Amygdala (tissue), 56 donors: ENCODE measurements at places on chromosomes 16 and 17.
A peak's percentile ranks its signal among the peaks of the same experiment; 100 is the strongest.

DNA sequence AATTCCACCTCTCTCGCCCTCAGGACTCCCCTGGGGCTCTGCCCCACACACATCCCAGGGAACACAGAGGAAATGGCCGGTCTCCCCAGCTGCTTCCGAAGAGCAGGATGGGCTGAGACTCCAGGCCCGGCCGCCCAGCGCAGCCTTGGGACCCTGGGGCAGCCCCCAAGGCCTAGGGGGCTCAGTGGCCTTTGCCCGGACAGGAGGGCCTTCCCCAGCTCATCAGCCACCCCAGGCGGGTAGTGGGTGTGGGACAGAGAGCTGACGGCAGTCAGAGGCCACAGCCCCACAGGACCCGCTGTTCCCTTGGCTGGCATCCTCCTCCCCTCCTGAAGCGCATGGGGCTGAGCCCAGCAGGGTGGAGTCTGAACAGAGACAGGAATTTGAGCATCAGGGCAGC, 6.2 kb upstream of the CBFA2T3 start:
- DNase-seq: no peak

- DNase-seq: no peak
Measured at GRCh38 chr17:79987187-79987934, 48.3 kb downstream of the TBC1D16 start.

- DNase-seq: no peak
Measured at GRCh38 chr16:75459691-75460090, 4.8 kb downstream of the TMEM170A start.

DNA sequence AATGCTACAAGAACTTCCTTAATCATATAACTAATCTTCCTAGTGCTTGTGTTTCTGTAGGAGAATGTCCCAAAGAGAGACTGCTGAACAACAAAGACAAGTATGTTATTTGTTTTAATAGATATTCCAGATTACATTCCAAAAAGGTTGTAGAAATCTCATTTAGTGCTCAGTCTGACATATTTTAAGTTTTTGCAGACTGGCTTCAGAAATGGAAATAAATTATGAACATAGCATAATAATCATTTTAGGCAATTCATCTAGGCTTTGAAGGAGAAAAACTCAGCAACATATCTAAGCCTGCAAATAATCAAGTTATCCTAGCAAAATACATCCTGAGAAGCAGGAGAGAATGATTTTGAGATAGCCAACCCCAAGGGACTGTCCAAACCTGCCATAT, 171.6 kb upstream of the CDH5 start:
- DNase-seq: no peak

GRCh38 chr16:23055481-23055880, 93.8 kb downstream of the USP31 start:
- DNase-seq: no peak

GRCh38 chr16:79229361-79229760, 371.2 kb downstream of the MAF start:
- no peak for DNase-seq

GRCh38 chr16:1654505-1655268, 23.4 kb upstream of the JPT2 start:
- DNase-seq: no peak

GRCh38 chr16:47476654-47477345, 15.7 kb downstream of the PHKB start:
- DNase-seq: no peak

- no peak for DNase-seq
Measured at GRCh38 chr16:53948326-53948725, 244.4 kb downstream of the FTO start.

DNA sequence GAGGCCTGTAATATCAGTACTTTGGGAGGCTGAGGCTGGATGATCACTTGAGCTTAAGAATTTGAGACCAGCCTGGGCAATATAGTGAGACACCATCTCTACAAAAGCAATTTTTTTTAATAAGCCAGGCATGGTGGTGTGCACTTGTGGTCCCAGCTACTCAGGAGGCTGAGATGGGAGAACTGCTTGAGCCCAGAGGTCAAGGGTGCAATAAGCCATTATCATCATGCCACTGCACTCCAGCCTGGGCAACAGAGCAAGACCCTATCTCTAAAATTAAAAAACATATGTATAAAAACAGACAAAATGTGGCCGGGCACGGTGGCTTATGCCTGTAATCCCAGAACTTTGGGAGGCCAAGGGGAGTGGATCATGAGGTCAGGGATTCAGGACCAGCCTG, 3.2 kb upstream of the ZNF785 start:
- no peak for DNase-seq

- DNase-seq: no peak
Measured at GRCh38 chr17:5508810-5509209, 22.4 kb downstream of the MIS12 start.

DNA sequence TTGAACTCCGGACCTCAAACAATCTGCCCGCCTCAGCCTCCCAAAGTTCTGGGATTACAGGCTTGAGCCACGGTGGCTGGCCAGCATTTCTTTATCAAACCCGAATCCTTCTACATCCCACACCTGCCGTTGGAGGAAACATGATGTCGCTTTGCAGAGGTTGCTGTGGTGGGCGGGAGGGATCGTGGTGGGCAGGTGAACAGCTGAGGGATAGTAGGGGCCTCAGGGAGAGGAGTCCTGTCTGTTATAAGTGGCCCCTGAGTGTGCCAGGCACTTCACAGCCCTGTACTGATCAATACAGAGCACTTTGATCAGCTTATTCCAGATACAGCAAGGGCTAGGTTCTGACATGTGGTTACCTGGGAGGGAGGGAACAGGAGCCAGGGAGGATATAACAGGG, 76.5 kb downstream of the CYLD start:
- no peak for DNase-seq

- DNase-seq: no peak
Measured at GRCh38 chr17:50015146-50015545, 20.1 kb upstream of the DLX3 start.

DNA sequence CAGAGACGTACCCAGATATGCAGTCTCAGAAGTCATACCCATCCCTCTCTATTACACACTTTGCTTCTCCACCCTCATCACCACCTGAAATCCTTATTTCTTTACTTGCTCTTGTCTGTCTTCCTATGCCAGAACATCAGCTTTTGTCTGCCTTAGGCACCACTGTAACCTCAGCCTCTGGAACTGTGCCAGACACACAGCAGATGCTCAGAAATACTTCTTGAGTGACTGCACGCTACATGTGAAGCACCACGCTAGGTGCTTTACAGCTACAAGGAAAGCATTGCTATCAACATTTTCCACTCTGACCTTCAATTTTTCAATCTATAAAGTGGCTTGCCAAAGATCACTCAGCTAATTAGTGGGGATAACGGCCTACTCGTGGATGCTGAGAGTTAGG, 226.8 kb downstream of the CHD9NB start:
- DNase-seq: no peak

DNA sequence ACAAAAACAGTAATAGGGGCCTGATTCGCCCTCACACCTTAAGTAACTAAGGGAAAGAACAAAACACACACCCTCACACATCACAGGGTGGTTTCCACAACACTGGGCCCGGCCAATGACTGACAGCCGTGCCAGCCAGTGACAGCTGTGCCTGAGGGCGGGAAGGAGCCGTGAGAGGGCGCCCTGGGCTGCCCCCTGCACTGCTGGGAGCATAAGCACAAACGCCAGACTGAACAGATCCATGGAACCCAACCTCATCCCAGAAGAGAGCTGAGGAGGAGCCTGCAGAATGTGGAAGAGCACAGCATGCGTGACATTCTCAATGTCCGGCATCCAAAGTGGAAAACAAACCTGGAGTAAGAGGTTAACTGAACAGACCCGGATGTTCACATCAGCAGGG, 16.0 kb downstream of the CSNK1D start:
- peak; percentile 33 for DNase-seq

DNA sequence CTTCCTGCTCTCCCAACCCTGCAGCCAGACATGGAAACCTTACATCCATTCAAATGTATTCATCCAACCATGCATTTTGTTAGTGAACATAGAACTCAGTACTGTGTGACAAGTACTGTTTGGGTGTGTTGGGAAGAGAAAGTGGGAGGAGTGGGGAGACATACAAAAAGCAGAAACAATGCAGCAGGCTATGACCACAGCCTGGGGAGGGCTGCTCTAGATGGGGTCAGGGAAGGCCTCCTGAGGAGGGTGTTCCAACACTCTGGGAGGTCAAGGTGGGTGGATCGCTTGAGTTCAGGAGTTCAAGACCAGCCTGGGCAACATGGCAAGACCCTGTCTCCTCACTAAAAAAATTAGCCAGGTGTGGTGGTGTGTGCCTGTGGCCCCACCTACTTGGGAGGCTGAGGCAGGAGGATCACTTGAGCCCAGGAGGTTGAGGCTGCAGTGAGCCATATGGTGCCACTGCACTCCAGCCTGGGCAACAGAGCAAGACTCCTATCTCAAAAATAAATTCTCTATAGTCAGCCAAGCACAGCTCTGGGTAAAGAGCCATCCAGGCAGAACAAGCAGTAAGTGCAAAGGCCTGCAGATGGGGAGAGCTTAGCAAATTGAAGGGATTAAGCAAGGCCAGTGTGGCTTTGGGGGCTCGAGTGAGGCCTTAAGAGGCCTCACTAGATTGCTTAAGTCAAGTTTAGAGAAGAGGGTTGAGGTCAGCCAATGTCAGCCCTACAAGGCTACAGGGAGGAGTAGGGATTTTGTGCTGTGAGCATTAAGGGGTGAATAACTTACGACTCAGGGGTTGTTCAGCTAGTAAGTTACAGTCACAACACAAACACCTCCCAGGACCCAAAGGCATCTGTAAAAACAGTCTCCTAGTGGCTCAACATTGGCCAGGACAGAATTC, 5.5 kb downstream of the SLC13A2 start:
- no peak for DNase-seq

DNA sequence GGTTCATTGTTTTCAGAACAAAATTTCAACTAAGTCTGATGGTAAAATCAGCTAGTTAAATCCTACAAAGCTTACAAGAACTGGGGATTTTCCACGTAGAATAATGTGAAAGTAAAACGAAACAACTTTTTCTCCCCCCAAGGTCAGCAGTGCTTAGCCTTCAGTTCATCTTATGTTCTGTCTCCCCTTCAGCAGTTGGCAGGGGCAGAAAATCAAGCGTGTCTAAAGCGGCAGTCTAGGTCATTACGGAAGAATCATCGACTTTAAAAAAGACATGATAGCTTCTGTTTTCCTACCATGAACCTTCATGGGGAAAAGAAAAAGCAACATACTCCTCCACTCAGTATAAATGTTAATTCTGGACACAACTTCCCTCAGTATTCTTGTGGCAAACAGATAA, 50.7 kb downstream of the GNA13 start:
- no peak for DNase-seq

DNA sequence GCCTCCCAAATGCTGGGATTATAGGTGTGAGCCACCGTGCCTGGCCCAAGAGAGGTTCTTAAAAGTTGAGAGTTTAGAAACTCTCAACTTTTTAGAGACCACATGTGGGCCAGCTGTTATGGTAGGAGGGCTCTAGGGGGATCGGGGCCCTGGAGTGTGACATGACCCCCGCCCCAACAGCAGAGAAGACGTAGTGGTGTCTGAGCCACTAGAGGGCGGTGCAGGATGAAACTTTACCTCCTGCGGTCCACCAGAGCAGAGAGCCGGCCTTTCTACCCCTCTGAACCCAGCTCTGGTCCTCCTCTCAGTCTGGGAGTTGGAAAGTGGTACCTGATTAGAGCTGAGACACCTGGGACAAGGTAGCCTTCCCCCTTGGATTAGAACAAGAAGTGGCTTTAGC, 7.4 kb downstream of the CDK5RAP3 start:
- DNase-seq: no peak

GRCh38 chr16:2987833-2988232, 7.6 kb upstream of the PKMYT1 start:
- DNase-seq: no peak
